ENCODE measurements at places on chromosomes 12 and 14. TPM values are rescaled to one million over a fixed set of nuclear protein-coding genes. Genes with fewer than 3 reads are reported as not detected.

DNA sequence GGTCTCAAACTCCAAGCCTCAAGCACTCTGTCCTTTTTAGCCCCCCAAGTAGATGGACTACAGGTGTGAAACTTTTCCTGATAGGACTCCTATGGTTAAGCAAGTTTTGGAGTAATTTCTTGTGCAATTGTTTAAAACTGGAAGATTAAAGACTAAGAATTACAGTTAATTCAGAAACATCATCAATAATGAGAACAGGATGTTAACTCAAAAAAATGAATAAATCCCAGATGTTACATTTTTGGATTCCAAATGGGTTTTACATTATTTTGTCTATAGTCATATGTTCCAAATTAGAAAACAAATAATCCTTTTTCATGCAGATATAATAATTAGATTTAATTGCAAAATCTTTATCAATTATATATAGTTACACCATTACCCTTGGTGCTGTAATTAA is 24.4 kb upstream of the KITLG start:
- no peak for DNase-seq

GRCh38 chr12:74455429-74455828 is 82.2 kb upstream of the ATXN7L3B start:
- no peak for DNase-seq

GRCh38 chr14:44613061-44613712 is 106.1 kb upstream of the FSCB start:
- no peak for DNase-seq

OGFOD2 gene
- polyA plus RNA-seq: 15.5 TPM

DNA sequence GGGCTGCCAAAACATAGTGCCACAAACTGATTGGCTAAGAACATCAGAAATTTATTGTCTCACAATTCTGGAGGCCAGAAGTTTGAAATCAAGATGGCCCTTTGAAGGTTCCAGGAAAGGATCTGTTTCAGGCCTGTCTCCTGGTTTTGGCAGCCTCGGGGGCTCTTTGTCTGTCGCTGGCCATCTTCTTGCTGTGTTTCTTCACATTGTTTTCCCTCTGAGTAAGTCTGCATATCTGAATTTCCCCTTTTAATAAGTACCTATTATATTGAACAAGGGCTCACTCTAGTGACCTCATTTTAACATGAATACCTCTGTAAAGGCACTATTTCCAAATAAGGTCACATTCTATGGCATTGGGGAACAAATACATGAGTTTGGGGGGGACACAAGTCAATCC is 467.1 kb upstream of the MGAT4C start:
- no peak for DNase-seq
